ENCODE measurements at places on chromosomes 5 and 9.

- DNase-seq: no peak
These were observed 216.6 kb upstream of the EFNA5 start for GRCh38 chr5:107887166-107887943.

DNA sequence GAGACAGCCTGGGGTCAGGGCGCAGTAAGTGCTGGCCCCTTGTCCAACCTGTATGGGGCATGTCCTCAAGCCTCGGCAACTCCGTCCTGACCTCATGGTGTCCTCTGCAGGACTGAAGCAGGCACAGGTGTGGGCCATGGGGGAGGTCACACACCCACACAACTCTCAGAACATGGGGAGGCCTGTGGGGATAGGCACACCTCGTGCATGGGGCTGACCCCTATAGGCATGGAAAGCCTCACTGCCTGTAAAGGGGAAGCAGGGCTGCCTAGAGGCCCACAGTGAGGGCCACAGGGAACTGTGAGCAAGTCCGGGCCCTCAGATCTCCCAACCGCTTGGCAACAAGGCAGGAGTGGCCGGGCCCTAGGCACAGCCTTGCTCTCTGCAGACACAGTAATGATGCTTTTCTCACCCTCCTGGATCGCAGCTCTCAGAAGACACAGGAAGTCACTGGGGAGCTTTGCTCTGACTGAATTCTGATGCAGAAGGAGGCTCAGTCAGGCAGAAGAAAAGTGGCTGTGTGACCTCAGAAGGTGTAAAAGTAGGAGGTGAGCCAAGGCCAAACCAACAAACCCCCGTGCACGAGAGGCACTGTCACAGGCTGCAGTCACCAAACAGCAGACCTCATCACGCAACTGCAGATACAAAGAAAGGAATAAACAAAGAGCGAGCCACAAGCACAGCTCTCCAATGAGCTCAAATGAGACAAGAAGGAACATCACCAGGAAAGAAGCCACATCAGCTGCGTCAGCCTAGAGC is 5.4 kb downstream of the IPPK start:
- peak; percentile 6 for DNase-seq

GRCh38 chr5:51039424-51040329 is 343.6 kb upstream of the ISL1 start:
- no peak for DNase-seq

GRCh38 chr9:69900406-69900805 is 79.8 kb downstream of the CFAP95 start:
- DNase-seq: no peak

DNA sequence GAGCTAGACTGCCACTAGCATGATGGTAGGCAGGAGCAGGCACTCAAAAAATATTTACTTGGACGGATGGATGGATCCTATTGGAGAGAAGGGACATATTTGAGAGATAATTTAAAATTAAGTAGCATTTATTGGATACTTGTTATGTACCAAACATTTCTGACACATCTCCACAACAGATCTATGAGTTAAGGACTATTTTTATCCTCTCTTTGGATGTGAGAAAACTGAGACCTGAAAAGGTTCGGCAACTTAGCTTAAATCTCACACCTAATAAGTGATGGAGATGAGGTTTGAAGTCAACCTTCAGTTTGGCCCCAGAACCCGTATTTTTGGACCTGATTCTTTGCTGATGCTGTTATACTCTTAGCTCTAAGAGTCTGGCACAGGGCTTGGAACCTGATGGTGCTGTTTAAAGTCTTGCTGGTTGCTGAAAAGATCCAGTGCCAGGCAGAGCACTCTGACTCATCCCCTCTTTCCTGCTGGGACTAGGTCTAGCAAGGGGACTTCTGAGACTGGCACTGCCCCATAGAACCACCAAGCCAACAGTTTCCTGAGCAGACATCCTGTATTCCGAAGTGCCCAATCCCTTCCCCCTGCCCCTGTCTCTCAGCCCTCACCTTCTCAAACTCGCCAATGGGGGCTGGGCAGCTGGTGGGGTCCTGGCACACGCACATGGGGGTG is 15.6 kb downstream of the SPARC start:
- no peak for DNase-seq

- DNase-seq: no peak
These were observed 1.4 kb downstream of the MEF2C start for GRCh38 chr5:88881571-88881971.

- no peak for DNase-seq
These were observed 38.7 kb downstream of the TSTD2 start for GRCh38 chr9:97594381-97594921.

- DNase-seq: no peak
These were observed 232.6 kb downstream of the MAST4 start for GRCh38 chr5:66828548-66829357.

GRCh38 chr9:36092509-36093215 is 43.9 kb upstream of the GLIPR2 start:
- peak; percentile 5 for DNase-seq

- DNase-seq: no peak
These were observed 165.2 kb upstream of the MSX2 start for GRCh38 chr5:174559141-174559540.

DNA sequence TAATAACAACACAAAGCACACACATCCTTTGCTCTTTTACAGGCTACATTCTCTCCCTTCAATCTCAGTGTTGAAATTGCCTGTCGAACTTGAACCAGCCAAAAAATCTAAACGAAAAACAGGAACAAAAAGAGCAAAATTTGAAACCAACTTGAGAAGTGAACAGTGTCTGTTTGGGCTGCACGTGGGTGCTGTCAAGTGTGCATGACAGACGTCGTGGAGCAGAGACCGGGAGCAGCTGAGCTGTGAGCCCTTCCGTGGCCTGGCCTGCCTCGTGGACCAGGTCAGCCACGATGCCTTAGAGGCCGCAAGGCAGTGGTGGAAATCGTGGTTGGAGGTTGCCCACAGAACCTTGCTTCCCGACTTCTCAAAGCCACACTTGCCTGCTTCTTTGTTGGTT is 34.8 kb upstream of the DENND1A start:
- no peak for DNase-seq

- no peak for DNase-seq
These were observed 1.4 kb downstream of the HAND1 start for GRCh38 chr5:154476354-154477205.

DNA sequence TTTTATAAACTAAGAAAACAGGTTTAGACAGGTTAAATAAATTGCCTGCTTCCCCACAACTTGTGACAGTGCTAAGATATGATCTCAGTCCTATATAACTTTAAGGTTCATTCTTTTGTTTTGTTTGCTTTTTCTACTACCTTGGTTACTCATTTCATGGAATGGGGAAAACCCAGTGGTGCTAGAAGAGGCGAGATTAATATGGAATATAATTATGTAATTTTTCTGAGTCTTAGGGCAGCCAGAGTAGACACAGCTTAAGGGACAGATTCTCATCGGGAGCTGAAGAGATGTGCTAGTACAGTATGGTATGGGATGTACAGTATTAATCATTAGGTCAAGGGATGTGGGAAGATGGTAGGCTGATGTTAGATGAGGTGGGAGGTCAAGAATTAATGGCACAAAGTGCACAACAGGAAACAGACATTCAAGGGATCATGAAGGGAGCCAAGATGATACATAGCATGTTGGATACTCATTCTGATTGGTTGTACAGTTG is 6.2 kb downstream of the TRIM32 start:
- no peak for DNase-seq

GRCh38 chr9:134496413-134497282 is 145.0 kb upstream of the COL5A1 start:
- no peak for DNase-seq

- no peak for DNase-seq
These were observed 7.1 kb upstream of the ENTREP1 start for GRCh38 chr9:69317894-69318293.

DNA sequence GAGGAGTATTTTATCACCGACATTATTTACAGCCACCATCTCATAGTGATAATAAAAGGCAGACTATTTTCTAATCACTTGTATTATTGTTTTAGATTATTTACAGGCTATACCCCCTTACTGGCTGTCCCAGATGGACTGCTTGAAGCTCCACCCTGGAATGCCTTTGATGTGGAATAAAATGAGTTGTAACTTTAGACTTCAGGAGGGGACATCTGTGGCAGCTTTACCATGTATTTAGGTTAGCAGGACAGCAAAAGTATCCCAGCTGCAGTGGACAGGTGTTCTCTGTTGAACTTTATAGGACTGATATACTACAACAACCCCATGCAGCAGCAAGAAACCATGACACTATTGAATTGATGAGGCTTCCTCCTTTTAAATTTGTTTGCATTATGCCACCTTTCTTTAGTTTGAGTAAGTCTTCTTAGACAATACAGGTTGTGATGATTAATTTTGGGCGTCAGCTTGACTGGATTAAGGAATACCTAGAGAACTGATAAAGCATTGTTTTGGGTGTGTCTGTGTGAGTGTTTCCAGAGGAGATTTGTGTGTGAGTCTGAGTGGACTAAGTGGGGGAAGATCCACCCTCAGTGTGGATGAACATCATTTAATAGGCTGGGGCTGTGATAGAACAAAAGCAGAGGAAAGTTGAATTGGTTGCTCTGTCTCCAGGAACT is 29.2 kb upstream of the C9orf57 start:
- DNase-seq: no peak
